Activated CD8-positive, alpha-beta memory T cell treated with anti-CD3 and anti-CD28 coated beads for 1 hour (primary cell): ENCODE measurements at places on chromosomes 2 and 18.

DNA sequence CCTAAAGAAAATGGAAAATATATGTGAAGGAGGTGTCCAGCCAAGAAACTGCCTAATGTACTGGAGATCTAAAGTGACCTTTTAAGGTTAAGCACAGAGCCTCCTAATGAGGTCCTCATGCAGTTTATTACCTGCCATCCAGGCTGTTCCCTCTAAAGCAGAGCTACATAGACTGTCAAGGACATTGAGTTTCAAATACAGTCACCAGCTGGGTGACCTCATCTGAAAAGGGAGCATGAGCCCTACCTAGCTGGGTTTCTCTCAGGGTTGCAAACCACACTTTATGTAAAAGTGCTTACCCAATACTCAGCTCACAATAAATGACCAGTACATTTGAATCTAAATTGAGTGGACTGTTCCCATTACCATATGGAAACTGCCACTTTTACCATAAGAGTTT lies 65.4 kb upstream of the CTNNA2 start:
- DNase-seq, result no peak

GRCh38 chr2:172129404-172129803 lies 26.7 kb upstream of the DLX2 start:
- DNase-seq, result no peak

DNA sequence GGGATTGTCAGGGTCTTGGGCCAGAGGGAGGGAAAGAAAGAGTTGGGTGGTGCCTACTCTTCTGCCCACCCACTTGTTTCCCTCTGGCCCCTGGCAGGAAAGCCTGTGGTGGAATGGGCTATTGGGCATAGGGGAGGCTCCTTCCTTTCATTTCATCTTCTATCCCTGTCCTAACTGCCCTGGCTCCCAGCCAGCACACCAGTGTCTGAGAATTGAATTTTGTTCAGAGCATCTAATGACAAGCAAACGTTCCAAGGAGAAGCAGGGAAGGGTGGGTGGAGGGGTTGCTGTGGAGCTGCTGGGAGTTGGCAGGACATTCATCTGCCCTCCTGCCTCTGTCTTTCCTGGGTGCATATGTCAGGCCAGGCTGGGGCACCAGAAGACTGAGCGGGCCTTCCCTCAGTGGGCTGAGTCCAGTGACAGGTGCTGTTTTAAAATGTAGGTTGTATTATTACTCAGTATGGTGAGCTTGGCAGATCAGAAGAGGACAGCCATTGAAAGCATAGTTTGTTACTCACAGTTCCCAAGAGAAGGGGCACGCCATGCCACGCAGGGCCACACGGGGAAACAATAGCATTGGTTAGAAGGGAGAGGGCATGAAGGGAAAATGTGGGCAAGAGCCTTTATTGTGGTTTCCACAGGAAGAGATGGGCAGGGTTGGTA lies 171.9 kb downstream of the ACOXL start:
- DNase-seq, result no peak

GRCh38 chr2:113407446-113408099 lies 29.9 kb upstream of the ZNG1B start:
- no peak for DNase-seq

DNA sequence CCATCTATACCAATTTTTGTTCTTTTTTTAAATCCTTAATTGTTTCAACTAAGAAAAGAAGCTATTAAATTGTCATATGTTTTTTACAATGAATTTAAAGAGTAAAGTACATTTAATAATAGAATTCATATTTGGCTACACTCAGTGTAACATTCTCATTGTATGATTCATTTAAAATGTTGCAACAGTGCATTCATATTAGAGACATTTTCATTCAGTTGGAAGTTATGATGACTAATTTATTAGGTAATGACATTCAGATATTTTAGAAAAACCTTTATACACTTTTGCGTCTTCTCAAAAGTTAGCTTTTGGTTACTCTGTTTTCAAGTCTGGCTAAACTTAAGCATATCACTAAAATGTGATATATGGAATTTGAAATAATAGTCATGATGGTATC lies 887.5 kb upstream of the NRXN1 start:
- DNase-seq, result no peak

DNA sequence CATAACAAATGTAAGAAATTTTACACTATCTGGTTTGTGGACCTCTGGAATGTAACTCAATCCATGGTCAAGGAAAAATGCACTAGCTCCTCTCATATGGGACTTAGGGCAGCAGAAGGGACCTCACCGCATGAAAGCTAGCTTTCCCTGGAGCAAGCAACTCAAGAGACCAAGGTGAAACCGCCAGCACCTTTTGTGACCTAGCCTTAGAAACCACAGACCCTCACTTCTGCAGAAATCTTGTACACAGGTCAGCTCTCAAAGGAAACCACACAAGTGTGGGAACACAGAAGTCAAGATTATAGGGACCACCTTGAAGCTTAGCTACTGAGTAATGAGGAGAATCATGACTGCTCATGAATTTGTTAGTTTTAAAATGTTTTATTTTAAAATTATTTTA lies 222.5 kb downstream of the DLGAP1 start:
- DNase-seq, result no peak

DNA sequence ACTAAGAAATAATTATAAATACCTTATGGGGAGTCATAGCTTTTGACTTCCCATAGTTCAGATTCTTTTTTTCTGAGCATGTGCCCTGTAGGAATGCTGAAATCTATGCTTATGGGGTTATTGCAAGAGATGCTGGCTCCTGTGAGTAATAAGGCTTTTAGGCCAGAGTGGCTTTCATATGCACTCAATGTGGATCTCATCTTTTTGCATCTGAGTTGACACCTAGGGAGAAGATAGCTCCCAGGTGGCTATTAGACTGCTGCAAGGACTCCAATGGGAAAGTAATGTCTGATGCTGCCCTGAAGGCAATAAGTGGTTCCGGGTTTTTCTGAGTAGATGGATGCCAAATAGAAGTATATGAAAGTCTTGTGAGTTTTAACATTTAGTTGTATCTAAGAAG lies 21.0 kb downstream of the DNAH6 start:
- no peak for DNase-seq

GRCh38 chr2:234164493-234165413 lies 114.3 kb downstream of the SPP2 start:
- DNase-seq, result peak; percentile 35

GRCh38 chr18:76923485-76924085 lies 101.2 kb downstream of the ZNF236 start:
- no peak for DNase-seq

GRCh38 chr2:88729061-88729745 lies 37.7 kb downstream of the RPIA start:
- no peak for DNase-seq

- no peak for DNase-seq
These were observed 115.1 kb downstream of the KCNE4 start for GRCh38 chr2:223166983-223167650.

DNA sequence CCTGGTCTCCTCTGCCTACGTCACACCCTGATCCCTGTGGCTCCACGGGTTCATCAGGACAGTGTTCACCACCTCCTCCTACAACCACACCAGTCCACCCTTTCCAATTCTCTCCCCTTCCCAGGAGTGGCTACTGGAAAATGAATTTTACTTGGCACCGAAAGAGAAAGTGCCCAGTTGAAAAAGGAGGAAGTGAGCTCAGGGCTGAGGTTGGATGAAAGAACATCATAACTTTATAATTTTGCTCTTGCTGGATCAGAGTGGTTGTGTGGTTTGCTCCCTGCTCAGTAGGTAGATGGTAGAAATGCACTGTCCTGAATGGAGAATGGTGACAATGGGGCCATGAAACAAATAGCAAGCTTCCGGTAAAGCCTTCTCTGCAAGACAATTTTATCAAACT lies 140.3 kb upstream of the DDX18 start:
- no peak for DNase-seq

GRCh38 chr2:23649819-23650218 lies 264.8 kb downstream of the KLHL29 start:
- DNase-seq, result no peak

GRCh38 chr2:209499069-209499468 lies 75.2 kb downstream of the MAP2 start:
- DNase-seq, result no peak

DNA sequence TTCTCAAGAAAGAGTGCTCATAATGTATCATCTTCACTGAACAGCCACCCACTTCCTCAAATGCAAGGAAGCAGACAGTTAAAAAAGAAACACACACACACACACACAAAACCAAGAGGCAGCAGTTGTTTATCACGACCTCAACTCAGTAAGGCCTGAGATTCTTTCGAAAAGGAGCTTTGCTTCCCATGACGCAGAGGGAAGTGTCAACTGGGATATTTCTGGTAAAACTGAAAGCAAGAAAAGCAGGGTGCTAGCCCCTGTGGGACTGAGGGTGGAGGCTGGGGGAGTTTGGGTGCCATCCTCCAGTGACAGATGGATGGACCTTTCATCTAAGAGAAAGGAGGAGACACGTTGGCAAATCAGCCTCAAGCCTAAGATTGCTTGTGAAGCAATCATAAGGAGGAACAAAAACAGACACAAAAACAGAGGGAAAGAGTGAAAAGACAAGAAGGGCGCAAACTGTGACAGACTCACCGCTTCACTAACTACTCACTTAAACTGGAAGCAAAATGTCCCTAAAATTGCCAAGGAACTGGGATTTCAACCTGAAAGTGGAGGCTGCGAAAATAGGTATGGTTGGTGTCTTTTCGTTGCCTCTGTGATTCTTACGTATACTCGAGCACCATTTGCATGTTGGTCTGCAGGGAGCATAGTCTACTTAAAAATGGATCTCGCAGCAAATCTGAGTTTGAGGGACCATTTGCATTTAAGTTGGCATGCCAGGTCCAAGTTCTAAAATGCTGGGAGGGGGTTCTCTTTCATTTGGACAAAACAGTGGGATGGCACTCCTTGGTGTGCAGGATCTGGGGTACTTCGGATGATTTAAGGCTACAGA lies at the start of gene ARHGAP25:
Gene ARHGAP25 (plus strand): TSS at position 124 of the 838 bp plus-strand sequence. CDS start 389 bp downstream, at position 513.
- DNase-seq, result no peak

DNA sequence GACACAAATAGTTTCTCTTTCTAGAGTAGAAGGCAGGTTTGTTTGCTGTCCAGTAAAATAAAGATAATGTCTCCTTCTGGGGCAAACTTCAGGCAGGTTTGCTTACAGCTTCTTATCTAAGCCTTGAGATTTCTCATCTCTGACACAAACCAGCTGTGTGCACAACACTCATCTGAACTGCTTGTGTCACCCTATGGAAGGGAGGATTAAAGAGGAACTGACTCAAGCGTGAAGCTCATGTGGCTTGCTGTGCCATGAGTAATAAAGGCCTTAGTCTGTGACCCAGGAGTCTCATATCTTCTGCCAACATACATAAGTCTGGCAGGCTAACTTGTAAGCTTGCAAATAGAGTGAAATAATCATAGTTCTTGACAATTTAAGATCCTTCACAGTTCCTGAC lies 24.2 kb upstream of the CPO start:
- no peak for DNase-seq

DNA sequence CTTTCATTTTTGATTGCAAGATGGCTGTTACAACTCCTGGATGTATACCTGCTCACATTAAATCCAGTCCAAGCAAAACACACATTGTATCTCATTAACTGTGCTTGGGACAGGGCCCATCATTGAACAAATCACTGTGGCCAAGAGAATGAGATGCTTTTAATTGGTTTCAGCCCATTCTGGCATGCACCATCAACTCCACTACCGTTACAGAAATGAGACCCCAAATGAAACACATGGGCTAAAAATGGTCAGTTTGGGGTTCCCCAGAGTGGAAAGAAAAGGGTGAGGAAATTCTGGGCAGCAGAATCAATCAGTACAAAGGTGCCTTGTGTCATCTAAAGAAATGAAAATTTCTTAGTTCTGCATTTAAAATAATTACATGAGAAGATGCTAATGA lies 52.7 kb downstream of the FAM171B start:
- no peak for DNase-seq

DNA sequence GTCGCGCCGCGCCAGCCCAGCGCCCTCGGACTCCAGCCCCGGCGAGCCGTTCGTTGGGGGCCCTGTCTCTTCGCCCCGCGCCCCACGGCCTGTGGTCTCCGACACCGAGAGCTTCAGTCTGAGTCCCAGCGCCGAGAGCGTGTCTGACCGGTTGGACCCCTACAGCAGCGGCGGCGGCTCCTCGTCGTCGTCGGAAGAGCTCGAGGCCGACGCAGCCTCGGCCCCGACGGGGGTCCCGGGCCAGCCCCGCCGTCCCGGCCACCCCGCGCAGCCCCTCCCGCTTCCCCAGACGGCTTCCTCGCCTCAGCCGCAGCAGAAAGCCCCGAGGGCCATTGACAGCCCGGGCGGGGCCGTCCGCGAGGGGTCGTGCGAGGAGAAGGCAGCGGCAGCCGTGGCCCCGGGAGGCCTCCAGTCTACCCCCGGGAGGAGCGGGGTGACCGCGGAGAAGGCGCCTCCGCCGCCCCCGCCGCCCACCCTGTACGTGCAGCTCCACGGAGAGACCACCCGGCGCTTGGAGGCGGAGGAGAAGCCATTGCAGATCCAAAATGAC lies 1.4 kb downstream of the PHLPP1 start:
- no peak for DNase-seq

DNA sequence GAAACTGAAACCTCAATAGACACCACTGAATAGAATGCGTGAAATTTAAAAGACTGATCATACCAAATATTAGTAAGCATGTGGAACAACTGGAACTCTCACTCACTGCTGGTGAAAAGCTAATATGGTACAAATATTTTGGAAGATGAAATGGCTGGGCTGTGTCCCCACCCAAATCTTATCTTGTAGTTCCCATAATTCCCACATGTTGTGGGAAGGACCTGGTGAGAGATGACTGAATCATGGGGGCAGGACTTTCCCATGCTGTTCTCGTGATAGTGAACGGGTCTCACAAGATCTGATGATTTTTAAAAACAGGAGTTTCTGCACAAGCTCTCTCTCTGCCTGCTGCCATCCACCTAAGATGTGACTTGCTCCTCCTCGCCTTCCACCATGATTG lies 32.0 kb upstream of the MYCN start:
- DNase-seq, result no peak

GRCh38 chr2:129894616-129895015 lies 84.8 kb upstream of the RAB6C start:
- no peak for DNase-seq

DNA sequence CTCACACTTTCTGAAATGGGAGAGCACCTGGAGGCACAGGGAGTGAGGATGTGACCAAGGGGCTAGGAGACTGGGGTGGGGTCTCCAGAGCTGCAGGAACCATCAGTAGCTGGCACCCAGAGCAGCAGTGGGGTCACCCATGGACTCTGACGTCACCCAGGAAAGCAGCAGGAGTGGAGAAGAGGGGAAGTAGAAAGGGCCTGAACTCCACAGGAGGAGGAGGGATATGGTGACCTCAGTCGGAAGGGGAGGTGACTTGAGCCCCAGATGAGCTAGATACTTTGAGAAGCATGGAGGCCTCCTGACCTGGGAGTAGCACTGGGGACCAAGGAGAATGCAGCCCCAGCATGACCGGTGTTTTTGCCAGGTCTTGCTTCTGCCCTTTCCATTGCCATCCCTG lies 8.8 kb downstream of the NMUR1 start:
- no peak for DNase-seq

GRCh38 chr2:236120829-236121228 lies 47.4 kb downstream of the GBX2 start:
- DNase-seq, result no peak

- DNase-seq, result no peak
These were observed 82.2 kb downstream of the CELF4 start for GRCh38 chr18:37483221-37483971.
